Neural crest cell (in vitro differentiated cells): ENCODE measurements at places on chromosomes 1 and 21. TPM values are rescaled to one million over a fixed set of nuclear protein-coding genes. Genes with fewer than 3 reads are reported as not detected.

- DNase-seq, result no peak
Measured at GRCh38 chr1:20411196-20411980, 74.6 kb downstream of the CAMK2N1 start.

TNNT2 gene
- not detected in 2 replicates for total RNA-seq

BSND gene
- not detected in 2 replicates for total RNA-seq

DNA sequence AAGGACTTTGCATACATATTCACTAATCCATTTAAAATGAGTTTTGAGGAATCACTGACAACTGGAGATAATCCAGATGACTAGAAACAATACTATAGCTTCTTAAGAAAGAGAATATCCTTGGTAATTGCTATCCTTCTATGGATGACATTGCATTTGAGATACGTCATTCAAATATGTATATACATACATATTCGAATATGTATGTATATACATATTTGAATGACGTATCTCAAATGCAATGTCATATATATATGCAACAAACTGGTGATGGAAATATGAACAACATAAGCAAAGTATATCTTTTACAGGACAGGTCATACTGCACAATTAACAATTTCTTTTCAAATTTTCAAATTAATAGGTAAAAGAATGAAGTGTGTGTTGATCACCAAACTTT, 41.7 kb downstream of the EXTL2 start:
- DNase-seq, result no peak

WNT2B gene
- total RNA-seq, result 1.3 and 1.5 TPM in 2 replicates

DNA sequence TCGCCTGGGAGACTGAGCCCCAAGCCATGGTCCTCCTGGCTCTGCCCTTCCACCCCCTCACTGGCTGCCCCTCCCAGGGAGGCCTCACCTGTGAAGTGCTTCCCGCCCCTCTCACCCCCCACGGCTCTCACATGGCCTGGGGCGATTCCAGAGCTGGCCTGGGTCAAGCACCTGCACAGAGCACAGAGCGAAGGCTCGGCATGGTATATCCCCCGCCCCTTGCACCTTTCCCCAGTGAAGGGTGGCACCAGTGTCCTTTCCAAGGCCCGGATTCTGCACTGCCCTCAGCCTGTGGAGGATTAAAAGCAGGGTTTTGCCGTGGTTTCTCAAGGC, 1.1 kb upstream of the AJAP1 start:
- no peak for DNase-seq

DNA sequence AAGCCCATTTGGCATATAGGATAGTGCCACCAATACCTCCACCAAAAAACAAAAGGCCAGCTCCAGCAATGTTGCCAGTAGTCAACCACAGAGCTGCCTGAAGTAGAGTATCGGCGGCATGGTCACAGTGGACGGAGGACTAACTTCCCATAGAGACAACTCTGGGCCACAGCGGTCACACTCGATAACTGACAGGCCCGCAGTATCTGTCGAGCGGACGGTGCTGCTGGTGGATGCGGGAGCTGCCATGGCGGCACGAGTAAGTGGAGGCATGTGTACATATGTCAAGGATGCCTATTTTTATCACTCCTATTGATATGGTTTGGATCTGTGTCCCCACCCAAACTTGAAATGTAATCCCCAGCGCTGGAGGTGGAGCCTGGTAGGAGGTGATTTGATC, 4.1 kb downstream of the KRTAP12-1 start:
- DNase-seq, result no peak

DNA sequence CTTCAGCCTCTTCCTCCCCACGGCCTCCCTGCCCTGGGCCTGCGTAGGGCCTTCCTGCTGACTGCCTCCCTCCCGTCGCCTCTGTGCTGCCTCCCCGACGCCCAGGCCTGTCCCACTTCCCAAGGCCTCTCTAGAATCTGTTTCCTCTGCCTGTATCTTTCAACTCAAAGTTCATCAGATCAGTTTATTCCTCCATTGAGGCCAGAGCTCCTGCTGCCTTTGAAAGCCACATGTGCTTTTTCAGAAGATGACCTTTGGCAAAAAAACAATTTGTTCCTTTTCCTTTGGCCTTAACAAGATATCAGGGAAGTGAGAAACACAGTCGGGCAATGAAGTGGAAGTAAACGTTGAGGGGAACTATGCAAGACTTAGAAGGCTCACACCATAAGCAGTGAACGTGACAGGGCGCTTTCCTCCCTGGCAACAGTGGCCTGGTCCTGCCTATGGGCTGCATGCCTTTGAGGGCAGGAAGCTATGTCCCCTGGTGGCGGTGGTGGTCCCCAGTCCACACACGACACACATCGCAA, 85.9 kb downstream of the PSMG1 start:
- DNase-seq, result no peak

GRCh38 chr1:36231191-36231590, 6.9 kb downstream of the THRAP3 start:
- no peak for DNase-seq

- no peak for DNase-seq
Measured at GRCh38 chr1:181640956-181641355, 157.6 kb downstream of the CACNA1E start.

GRCh38 chr1:22490309-22490708, 38.7 kb downstream of the ZBTB40 start:
- DNase-seq, result no peak

ATAD3C gene
- 0.23 and 0.41 TPM in 2 replicates for total RNA-seq
